ENCODE measurements at places on chromosomes 4 and X.

GRCh38 chr4:42235304-42236021 is 83.0 kb upstream of the BEND4 start:
- DNase-seq: no peak

DNA sequence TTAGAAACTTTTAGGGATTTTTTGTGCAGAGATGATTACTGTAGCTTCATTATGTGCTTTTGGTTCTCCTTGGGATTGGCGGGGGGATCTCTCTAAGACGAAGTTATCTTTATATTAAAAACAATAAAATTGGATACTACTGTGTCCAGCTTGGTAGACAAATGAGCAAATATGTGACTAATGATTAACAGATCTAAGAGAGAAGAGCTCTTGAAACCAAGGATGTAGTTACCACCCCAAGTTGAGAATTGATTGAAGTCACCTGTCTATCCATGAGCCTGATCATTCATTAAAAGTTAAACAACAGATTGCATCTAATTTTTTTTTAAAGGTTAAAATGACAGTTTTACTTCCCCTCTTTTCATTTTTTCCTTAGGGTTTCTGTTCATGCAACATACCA is 8.7 kb downstream of the PAICS start:
- DNase-seq: no peak

- peak; percentile 60 for DNase-seq
Measured at GRCh38 chr4:5965225-5965624, 53.0 kb downstream of the C4orf50 start.

- no peak for DNase-seq
Measured at GRCh38 chrX:44435047-44435446, 91.6 kb upstream of the EFHC2 start.

DNA sequence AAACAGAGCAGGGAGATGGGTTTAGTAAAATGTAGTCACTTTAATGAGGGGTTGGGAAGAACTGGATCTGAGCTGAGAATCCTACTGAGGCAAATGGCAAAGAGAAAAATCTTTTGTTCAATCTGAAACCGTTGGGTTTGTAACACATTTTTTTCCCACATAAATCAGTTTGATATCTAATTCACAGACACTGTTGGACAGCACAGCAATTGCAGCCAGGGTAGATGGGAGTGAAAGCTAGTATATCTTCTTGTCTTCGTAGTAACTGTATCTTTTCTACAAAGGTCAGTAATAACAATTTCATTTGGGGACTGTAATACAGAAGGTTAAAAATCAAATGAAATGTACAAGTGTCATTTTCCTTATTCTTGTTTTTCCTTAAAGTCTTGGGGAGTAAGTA is 649.5 kb upstream of the ATOH1 start:
- DNase-seq: no peak

All from coronary artery (tissue), 2 donors.